ENCODE measurements at places on chromosomes 4 and X. TPM values are rescaled to one million over a fixed set of nuclear protein-coding genes. Genes with fewer than 3 reads are reported as not detected.

The TCEAL2 gene
- total RNA-seq = not detected

The IL13RA2 gene
- total RNA-seq = not detected

The HSFX3 gene
- not detected for total RNA-seq

The ANOS1 gene
- total RNA-seq = not detected

The AFP gene
- not detected for total RNA-seq

The SMIM31 gene
- not detected for total RNA-seq

The ENAM gene
- total RNA-seq = 3.5 TPM

The PHOX2B gene
- total RNA-seq = not detected

The KIF4A gene
- 43.4 TPM for total RNA-seq

The CLNK gene
- 2.0 TPM for total RNA-seq

The TMSB15A gene
- not detected for total RNA-seq

The SPARCL1 gene
- not detected for total RNA-seq

The FAM47A gene
- total RNA-seq = not detected

The EVC gene
- not detected for total RNA-seq

The RENBP gene
- 6.2 TPM for total RNA-seq

The PHKA1 gene
- total RNA-seq = not detected

The ZGRF1 gene
- total RNA-seq = 68.1 TPM

The GATB gene
- 22.9 TPM for total RNA-seq

The COL25A1 gene
- not detected for total RNA-seq

The UGT8 gene
- total RNA-seq = 18.5 TPM

The PRRG3 gene
- not detected for total RNA-seq

The OTUD4 gene
- total RNA-seq = 54.9 TPM

The TIMP1 gene
- 0.83 TPM for total RNA-seq

The NAP1L2 gene
- not detected for total RNA-seq

The MSL3 gene
- total RNA-seq = 42.5 TPM

The GLRB gene
- total RNA-seq = not detected

The PARM1 gene
- not detected for total RNA-seq

The SSX3 gene
- not detected for total RNA-seq

The CSN1S1 gene
- not detected for total RNA-seq

The PRRG1 gene
- not detected for total RNA-seq

The JCHAIN gene
- total RNA-seq = 1,325 TPM

The TGIF2LX gene
- total RNA-seq = not detected

The LRCH2 gene
- total RNA-seq = not detected

The SATL1 gene
- not detected for total RNA-seq

The RBM10 gene
- total RNA-seq = 44.9 TPM

The GATA1 gene
- not detected for total RNA-seq

The C4orf51 gene
- not detected for total RNA-seq

The PTCHD1 gene
- total RNA-seq = not detected

The CASP6 gene
- total RNA-seq = 9.2 TPM

All from OCI-LY7 (cell line).